ENCODE measurements at places on chromosomes 7 and 10.

DNA sequence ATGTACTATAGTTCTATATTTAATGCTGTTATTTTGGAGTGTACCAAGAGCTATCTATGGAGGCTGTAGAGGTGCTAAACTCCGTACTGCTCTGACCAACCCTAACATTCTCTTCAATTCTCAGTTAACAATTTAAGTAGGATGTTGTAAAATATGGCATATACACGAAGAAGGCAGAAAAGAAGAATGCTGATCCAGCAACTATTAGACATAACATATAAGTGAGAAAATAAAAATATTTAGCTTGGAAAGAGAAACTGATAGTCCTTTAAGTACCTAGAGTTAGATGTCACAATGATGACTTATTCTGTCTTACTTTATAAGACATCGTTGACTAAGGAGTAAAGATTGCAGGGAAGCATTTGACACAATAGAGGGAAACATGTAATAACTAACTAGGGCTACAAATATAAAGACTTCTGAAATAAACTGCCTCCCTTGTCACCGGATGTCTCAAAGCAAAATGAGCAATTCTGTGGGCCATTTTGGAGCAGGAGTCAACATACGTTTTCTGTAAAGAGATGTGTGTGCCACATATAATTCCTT lies 159.5 kb downstream of the CPEB3 start:
- no peak for DNase-seq
- H3K27ac ChIP-seq = no peak overlapping the region
- H3K4me3 ChIP-seq = no peak overlapping the region

GRCh38 chr10:102729029-102730026 lies 14.4 kb upstream of the WBP1L start:
- peaks cover 33% of the 10 kb centered on the region for H3K36me3 ChIP-seq
- peak; percentile 69 for DNase-seq
- H3K27me3 ChIP-seq = no peaks in the 10 kb centered on the region
- H3K4me1 ChIP-seq = peaks cover 6% of the 10 kb centered on the region
- no peak overlapping the region for H3K27ac ChIP-seq
- no peak overlapping the region for H3K4me3 ChIP-seq

DNA sequence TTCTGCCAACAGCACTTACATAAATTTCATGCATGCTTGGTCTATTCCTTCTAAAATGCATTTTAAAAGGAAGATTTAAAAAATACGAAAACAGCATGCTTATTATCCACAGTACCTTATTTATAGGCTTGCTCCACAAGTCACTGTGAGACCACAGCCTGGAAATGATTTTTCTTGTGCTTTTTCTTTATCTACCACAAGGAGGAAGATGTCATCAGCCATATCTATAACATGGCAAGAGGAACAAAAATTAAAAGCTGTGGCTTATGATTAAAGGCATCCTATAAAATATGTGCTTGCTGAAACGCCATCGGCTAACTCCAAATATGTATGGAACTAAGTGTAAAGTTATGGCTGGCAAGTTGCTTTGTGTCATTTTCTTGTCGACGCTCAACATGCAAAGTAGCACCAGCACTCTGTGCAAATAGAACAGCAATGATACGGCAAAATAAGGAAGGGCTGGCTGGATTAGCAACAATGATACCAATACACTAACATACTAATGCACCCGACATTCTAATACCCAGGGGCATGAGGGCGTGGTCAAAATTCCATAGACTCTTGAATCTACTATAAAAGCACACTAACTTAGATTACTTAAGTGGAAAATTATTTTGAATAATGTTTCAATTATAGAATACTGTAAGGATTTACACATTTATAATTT lies 41.2 kb upstream of the AKR1E2 start:
- H3K4me3 ChIP-seq = no peak overlapping the region
- DNase-seq = no peak
- no peak overlapping the region for H3K27ac ChIP-seq
- H3K27me3 ChIP-seq = peaks cover 19% of the 10 kb centered on the region
- no peaks in the 10 kb centered on the region for H3K4me1 ChIP-seq

GRCh38 chr10:14036233-14036632 lies 294.5 kb downstream of the FRMD4A start:
- H3K27me3 ChIP-seq = no peaks in the 10 kb centered on the region
- H3K27ac ChIP-seq = no peak overlapping the region
- DNase-seq = no peak
- no peak overlapping the region for H3K4me3 ChIP-seq
- no peaks in the 10 kb centered on the region for H3K36me3 ChIP-seq

DNA sequence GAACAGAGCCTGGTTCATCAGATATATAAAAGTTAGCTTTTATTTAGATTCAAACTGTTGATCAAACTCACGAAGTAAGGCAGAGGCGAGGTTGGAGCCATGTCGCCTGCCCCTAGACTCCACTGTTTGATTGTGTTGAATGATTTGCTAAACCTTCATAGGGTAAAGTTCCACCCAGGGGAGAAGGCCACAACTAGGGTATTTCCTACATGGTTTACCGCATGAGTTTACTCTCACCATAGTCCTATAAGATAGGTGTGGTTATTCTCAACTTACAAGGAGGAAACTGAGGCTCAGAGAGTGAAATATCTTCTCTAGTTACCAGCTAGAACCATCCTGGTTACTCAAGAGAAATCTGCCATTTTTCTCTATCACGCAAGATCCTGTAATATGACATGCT lies 31.8 kb downstream of the ARHGAP22 start:
- H3K4me3 ChIP-seq = no peak overlapping the region
- H3K27me3 ChIP-seq = peaks cover 17% of the 10 kb centered on the region
- H3K36me3 ChIP-seq = no peaks in the 10 kb centered on the region
- H3K4me1 ChIP-seq = no peaks in the 10 kb centered on the region
- H3K27ac ChIP-seq = no peak overlapping the region
- DNase-seq = no peak

DNA sequence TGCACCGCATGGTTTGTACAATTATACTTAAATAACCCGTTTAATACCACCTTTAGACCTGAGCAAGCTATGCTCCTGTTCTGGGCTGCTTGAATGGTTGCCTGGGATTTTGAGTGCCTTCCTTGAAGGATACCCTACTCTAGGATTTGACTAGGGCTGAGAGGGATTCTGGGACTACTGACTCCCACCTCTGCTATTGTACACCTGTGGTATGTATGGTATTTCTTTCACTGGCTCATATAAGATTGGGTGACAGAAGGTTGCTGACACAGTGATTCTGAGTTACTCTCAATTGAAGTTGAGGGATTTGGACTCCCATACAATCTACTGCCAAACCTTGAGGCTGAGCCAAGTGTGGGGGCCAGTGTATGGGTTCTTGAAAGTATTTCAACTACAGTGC lies 494.4 kb upstream of the SEMA3D start:
- H3K4me1 ChIP-seq = no peaks in the 10 kb centered on the region
- H3K4me3 ChIP-seq = no peak overlapping the region
- no peak for DNase-seq
- H3K36me3 ChIP-seq = no peaks in the 10 kb centered on the region
- H3K27ac ChIP-seq = no peak overlapping the region
- H3K27me3 ChIP-seq = no peaks in the 10 kb centered on the region

DNA sequence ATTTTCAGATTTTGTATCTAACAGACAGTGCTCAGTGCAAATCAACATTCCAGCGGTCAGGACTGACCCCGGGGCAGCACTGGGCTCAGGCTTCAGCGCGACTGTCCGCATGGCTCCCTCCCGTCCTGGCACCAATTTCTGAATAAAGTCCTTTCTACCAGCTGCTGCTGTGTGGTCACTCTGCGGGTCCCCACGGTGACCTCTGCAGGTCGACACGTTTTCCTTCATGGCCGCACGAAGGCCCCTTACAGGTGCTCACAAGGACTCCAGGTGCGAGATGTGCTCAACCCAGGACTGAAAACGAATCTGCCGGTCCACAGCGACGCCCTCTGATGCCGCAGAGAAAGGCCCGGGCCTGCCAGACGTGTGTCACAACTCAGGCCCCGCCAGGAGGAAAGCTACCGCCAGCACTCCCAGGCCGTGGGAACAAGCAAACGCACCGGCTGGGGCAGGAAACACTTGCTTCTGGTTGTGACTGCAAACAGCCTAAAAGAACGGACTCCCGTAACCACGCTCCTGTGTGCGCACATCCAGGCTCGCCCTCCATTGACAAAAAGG lies 3.7 kb upstream of the UTF1 start:
- H3K4me3 ChIP-seq = peak overlapping the region; percentile 73
- peak; percentile 36 for DNase-seq
- H3K36me3 ChIP-seq = peaks cover 7% of the 10 kb centered on the region
- H3K27me3 ChIP-seq = peaks cover 33% of the 10 kb centered on the region

GRCh38 chr10:62684911-62685310 lies 119.6 kb upstream of the ADO start:
- no peaks in the 10 kb centered on the region for H3K27me3 ChIP-seq
- no peak for DNase-seq
- peaks cover 26% of the 10 kb centered on the region for H3K4me1 ChIP-seq
- H3K27ac ChIP-seq = no peak overlapping the region
- H3K4me3 ChIP-seq = no peak overlapping the region

GRCh38 chr10:25694971-25695370 lies 239.1 kb upstream of the MYO3A start:
- no peaks in the 10 kb centered on the region for H3K27me3 ChIP-seq
- no peaks in the 10 kb centered on the region for H3K4me1 ChIP-seq
- DNase-seq = no peak
- H3K4me3 ChIP-seq = no peak overlapping the region

GRCh38 chr10:118315629-118316028 lies 26.5 kb downstream of the FAM204A start:
- no peaks in the 10 kb centered on the region for H3K27me3 ChIP-seq
- H3K4me1 ChIP-seq = no peaks in the 10 kb centered on the region
- H3K27ac ChIP-seq = no peak overlapping the region
- H3K36me3 ChIP-seq = peaks cover 11% of the 10 kb centered on the region
- DNase-seq = no peak

DNA sequence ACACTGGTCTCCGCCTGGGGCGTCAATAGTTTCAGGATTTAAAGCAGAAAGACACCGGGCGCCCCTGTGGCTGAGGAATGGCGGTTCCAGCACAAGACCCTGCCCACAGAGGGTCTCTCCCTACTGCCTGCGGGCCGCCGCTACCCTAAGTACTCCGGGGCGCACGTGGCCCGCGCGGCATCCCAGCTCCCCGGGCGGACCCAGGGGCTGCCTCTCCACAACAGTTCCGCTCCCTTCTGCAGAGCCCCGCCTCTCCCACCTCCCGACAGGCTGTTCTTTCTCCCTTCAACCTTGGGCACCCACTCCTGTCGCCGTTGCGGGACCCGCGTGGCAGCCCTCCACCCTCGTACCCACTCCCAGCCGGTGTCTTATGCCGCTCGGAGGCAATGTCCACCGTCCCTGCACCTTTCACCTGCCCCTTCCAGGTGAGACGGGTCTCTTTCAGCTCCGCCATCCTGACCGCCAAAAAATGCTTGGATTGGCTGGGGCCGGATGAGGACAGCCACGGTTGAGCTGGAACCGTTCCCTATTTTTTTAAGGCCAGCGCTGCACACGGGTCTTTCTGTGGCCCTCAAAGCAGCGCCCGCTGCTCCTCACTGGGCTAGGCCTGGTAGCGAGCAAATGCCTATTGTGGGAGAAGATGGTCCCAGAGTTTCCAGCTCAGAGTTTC lies 1.6 kb upstream of the NKX2-3 start:
- no peak for DNase-seq
- peaks cover 37% of the 10 kb centered on the region for H3K4me1 ChIP-seq
- no peak overlapping the region for H3K4me3 ChIP-seq
- peaks cover 89% of the 10 kb centered on the region for H3K27me3 ChIP-seq

DNA sequence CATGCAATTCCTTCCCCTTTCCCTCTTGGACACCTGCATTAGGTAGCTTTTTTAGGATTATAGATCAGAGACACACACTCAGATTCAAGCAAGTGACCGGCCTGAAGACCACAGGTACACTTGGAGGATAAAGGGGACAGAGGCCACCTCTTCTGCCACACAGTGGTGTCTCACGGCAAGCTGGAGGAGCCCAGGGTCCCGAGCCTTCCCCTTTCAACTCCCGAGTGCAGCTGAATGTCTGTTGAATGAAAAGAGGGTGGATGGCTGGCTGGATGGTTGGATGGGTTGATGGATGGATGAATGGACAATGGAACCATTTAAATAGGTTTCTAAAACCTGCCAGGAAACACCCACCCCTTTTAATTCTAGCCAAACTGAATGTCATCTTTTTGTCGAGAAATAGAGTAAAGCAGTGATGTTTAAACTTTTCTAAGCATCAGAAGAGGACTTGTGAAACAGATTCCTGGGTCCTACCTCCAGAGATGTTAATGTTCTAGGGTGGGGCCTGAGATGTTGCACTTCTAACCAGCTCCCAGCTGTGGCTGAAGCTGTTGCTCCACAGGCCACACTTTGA lies 49.2 kb upstream of the ZMIZ1 start:
- no peak overlapping the region for H3K27ac ChIP-seq
- no peak for DNase-seq
- no peak overlapping the region for H3K4me3 ChIP-seq
- peaks cover 2% of the 10 kb centered on the region for H3K4me1 ChIP-seq
- H3K36me3 ChIP-seq = no peaks in the 10 kb centered on the region

GRCh38 chr7:2668401-2668800 lies 19.6 kb upstream of the AMZ1 start:
- H3K27me3 ChIP-seq = peaks cover 23% of the 10 kb centered on the region
- peaks cover 8% of the 10 kb centered on the region for H3K4me1 ChIP-seq
- H3K4me3 ChIP-seq = no peak overlapping the region
- no peak for DNase-seq

DNA sequence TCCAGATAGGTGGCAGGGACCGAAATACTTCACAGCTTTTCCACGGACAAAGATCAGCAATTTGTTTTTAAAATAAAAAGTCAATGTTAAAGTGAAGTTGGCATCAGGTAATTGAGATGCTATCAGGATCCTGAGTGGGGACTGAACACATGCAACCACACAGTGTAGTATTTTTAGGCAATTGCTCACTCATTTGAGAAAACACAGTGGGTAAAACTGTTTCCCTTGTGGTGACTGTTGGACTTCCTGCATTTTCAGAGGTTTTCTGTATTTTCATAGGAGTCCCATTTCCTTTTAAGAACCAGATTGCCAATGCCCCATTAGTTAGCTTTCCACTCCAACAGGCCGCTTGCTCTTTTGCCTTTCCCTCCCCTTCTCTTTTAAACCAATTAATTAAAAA lies 159.5 kb upstream of the ZNF32 start:
- H3K27me3 ChIP-seq = peaks cover 28% of the 10 kb centered on the region
- peaks cover 40% of the 10 kb centered on the region for H3K4me1 ChIP-seq
- H3K36me3 ChIP-seq = peaks cover 6% of the 10 kb centered on the region
- H3K27ac ChIP-seq = no peak overlapping the region
- DNase-seq = no peak
- H3K4me3 ChIP-seq = no peak overlapping the region

DNA sequence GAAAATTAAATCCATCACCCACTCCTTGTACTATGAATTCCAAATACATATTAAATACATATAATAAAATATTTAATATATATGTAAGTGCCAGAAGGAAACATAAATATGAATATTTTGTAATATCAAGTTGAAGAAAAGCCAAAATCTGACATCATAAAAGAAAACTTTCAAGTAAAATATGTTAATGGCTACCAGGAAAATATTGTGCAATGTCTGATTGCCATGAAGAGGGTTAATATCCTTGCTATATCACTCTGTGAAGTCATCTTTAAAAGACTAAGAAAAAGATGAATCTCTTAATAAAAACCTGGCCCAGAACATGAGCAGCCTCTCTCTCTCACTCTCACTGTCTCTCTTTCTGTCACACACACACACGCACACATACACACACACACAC lies 130.2 kb downstream of the EGFR start:
- no peak overlapping the region for H3K27ac ChIP-seq
- H3K27me3 ChIP-seq = no peaks in the 10 kb centered on the region
- no peak for DNase-seq
- no peaks in the 10 kb centered on the region for H3K36me3 ChIP-seq
- no peaks in the 10 kb centered on the region for H3K4me1 ChIP-seq
- no peak overlapping the region for H3K4me3 ChIP-seq

All from activated CD4-positive, alpha-beta memory T cell treated with anti-CD3 and anti-CD28 coated beads, Interleukin-2, amount 10 ng/mL, durations not matched to agents 7 days and 5 days (primary cell).